Central memory CD4-positive, alpha-beta T cell (primary cell): ENCODE measurements at places on chromosomes 12 and 14.
A peak's percentile ranks its signal among the peaks of the same experiment; 100 is the strongest.

DNA sequence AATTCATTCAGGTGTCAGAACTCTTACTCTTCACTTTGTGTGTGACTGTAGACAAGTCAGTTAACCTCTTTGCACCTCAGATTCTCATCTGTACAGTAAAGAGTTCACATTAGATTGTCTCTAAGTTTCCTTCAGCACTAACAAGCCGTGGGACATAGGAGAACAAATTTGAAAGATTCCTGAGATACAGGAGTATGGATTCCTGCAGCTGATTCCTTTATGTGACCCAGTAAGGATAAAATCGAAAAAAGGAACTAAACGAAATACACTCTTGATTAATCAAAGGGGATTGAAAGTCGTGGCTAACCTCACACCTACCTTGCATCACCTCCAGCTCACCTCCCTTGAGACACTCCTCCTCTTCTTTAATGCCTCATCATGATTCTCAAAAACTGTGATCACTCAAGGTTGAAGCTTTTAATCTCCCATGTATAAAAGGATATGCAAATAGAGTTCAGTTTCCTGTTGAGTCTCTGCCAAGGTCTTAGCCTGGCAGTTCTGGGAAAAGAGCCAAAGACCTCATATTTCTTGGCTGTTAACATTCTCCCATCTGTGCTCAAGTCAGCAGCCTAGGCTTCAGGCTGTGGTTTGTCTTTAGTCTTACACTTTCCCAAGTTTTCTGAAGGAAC is 156.6 kb downstream of the DAD1 start:
- DNase-seq, result no peak

GRCh38 chr12:124842800-124843510 is 20.7 kb downstream of the SCARB1 start:
- no peak for DNase-seq

GRCh38 chr12:39348523-39348922 is 94.4 kb downstream of the KIF21A start:
- no peak for DNase-seq

- DNase-seq, result no peak
These were observed 161.0 kb downstream of the RBM19 start for GRCh38 chr12:113804961-113805600.

DNA sequence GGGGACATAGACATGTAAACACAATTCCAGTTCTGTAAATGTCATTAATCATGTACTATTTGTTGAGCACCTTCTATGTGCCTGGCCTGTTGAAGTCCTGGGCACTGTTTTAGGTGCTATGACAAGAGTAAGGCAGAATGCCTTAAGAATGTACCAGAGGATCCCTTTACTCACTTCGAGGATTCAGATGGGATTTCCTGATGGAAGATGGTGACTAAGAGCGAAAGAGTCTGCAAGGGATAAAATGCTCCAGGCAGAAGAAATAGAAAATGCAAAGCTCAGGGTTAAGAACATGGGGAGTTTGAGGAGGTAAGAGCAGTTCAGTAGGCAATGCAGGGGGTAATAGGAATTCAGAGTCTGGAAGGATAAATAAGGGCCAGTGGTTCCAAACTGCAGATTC is 671.3 kb upstream of the TBX3 start:
- no peak for DNase-seq

DNA sequence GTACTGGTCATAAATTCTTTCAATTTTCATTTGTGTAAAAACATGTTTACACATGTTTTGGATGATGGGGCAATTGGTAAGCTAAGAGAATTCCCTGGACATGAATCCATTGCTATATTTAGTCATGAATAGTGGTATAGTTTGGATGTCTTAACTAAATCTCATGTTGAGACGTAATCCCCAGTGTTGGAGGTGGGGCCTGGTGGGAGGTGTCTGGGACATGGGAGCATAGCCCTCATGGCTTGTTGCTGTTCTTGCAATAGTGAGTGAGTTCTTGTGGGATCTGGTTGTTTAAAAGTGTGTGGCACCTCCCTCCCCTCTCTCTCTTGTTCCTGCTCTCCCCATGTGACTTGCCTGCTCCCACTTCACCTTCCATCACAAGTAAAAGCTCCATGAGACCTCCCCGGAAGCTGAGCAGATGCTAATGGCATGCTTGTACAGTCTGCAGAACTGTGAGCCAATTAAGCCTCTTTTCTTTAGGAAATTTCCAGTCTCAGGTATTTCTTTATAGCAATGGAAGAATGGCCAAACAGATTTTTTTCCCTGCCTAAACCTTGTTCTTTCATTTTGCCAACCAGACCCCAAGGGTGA is 33.6 kb downstream of the CTSG start:
- no peak for DNase-seq

DNA sequence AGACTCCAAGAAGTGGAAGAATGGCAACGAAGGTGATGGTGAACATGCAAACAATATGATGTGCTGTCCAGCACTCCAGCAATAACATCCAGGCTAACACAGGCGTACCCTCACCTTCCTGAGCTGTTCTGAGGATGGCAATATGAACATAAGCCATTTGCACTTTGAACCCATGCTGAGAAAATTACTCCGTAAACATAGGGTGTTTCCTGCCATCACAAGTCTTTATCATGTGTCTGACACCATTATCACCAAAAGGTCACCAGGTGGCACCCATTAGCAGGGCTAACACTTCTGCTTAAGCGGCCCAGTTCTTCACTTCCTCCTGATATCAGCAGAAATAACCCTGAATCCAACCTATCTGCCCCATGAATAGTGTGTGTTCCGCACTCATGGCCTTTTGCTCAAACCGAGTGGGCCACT is 482.8 kb downstream of the MED13L start:
- no peak for DNase-seq

DNA sequence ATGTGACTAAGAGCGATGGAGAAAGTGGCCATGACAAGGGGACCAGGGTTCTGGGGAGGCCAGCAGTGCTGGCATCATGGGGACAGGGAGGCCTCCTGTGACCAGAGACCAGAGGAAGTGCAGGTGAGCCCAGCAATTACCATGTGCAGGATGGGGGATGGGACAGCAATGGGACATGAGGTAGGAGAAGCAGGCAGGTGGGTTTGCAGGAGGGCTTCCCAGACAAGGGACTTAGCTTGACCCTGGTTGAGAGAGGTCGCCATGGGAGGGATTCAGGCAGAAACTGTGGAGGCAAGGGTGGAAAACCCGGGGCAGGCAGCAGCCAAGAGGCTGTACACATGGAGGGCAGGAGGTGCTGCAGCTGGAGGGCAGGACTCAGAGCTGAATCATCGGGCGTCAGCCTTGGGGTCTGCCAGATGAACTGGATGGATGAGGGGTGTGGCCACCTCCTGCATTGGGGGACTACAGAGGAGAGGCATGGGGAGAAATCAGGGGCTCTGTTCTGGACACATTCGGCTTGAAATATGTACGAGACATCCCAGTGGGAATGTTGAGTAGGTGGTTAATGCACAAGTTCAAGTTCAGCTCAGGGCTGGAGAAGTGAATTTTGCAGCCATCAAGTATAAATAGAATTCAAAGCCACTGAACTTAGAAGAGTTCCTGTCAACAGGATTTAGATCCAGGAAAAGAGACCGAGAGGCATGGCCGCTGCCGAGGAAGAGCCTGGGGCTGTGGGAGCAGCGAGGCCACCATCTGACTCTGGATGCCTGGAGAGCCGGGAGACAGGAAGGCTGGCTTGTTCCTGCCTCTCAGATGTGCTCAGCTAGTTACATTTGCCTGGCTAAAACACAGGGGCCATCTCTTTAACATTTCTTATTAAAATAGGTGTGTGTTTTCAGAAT is 36.6 kb downstream of the SFSWAP start:
- no peak for DNase-seq

DNA sequence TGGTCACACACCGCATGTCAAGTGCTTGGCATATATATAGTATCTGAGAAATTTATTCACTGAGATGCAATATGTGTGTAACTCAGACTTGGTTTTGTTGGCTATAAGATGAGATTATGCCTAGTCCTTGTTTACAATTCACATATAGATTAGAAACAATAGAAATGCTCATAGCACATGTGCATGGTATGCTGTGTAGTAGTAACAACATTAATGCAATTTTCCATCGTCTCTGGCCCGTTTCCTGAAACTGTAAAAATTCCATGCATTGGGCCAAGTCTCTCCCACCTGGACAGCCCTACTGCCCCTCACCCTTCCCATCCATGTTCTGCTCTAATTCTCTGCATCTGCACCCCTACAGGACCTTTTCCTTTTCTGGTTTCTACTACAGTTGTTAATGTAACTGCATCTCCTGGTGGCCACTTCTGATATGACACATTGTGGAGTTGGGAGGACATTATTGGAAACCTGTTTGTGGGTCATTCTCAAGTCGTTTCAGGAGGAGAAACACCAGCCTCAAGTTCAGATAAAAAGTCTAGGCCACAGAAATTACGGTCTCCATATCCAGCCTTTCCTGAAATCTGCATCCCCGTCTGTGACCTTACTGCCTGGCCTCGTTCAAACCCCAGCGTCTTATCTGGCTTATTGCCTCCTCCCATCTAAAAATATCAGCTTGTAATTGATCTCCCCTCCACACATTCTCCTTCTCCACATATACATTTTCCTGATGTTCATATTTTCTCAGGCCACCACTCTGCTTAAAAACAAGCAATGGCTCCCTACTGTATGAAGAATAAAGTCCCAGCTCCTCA is 37.5 kb downstream of the EMP1 start:
- peak; percentile 14 for DNase-seq

DNA sequence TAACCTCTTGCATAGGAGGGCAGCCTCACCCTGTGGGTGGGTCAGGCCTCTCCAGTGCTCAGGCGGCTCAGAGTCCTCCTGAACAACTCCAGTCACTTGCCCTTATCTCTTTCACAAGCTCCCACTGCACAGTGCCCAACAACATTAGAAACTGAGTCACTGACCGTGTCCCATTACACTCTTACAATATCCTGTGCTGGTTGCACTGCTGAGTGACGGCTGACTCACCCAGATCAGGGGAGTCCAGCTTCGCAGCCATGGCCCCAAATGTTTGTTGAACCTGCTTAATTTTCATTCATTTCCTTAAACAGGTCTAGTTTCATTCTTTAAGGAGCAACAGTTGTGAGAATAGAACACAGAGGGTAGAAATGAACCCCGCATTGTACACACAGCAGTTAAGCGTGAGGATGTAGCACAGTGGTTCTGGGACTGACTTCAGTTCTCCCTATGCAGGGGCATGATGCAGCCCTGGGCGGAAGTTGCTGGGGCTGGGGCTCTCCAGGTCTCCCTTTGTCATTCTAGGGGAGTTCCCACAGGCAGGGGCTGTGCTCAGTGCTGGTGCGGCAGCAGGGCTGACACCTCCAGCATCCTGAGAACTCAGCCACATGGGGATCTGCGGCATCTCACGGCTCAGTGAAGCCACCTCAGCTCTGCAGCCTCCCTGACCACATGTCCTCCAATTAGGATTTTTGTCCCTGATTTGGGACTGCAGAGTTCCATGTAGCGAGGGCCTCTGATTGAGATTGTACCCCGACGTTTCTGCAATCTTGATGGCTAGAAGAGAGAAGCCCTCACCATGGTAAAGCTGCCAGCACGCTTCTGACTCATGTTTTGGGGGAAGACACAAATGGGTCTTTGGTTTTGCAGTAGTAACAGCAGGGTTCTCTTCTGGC is 16.1 kb downstream of the GPR68 start:
- DNase-seq, result peak; percentile 83

GRCh38 chr12:82019533-82019932 is 260.4 kb upstream of the PPFIA2 start:
- DNase-seq, result no peak

- DNase-seq, result no peak
These were observed 7.6 kb upstream of the HOXC4 start for GRCh38 chr12:54045868-54046521.

- no peak for DNase-seq
These were observed 33.0 kb downstream of the FOXN3 start for GRCh38 chr14:89384023-89384422.

DNA sequence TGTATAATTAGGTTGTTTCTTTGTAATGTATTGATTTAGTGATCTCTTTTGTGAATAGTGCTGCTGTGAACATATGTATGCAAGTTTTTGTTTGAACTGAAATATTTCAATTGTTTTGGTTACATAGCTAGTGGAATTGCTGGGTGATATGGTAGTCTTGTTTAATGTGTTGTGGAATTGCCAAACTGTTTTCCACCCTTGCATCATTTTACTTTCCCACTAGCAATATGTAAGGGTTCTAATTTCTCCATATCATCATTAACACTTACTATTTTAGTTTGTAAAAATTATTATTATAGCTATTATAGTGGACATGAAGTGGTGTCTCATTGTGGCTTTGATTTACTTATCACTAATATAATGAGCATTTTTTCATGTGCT is 5.9 kb downstream of the G2E3 start:
- no peak for DNase-seq

- DNase-seq, result no peak
These were observed 27.3 kb downstream of the SPTLC2 start for GRCh38 chr14:77589099-77589498.

GRCh38 chr12:90060031-90060430 is 351.4 kb upstream of the ATP2B1 start:
- DNase-seq, result no peak

DNA sequence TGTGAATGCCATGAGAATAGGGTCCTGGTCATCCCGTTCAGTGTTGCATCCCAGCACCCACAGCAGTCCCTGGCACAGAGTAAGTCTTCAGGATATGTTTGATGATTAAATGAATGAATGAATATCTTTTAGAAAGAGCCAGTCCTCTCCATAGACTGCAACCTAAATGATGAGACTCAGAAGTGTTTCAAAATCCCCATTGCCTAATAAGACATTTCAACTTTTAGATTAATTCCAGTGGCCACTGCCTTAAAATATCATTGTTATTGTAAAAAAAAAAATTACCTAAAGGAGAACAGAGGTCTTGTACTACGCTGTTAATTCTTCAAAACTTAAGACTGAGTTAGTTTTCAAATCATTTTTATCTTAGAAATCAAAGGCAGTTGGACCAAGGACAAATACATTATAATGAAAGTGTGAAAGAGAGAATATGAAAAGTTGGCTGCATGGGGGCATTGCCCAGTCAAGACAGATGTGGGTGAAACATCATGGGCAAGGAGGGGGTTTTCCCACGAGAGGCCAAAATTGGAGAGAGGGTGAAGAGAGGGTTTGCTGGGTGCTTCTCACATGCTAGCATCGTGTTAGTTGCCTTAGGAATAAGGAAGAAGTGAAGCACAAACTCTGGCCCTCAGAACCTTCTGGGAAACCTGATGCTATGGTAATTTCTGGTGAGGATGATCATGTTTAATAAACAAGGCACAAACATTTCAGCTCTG is 26.3 kb upstream of the CPM start:
- DNase-seq, result no peak

DNA sequence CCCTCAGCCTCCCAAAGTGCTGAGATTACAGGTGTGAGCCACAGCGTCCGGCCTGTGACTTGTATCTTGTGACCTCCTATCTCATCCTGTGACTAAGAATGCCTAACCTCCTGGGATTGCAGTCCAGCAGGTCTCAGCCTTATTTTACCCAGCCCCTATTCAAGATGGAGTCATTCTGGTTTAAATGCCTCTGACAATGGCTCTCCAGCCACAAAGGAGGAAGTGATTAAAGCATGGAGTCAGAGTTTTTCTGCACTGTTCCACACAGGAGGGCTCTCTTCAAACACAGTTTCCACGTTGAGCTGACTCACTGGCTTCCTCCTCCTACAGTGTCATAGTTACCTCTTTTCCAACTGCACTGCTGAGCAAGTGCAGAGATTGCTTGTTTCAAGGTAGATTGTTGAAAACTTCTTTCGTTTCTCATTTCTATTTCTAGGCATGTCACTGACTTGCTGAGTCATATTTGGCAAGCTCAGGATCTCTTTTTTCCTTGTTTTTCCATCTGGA is 383.8 kb downstream of the PCNX1 start:
- no peak for DNase-seq
